ENCODE measurements at places on chromosomes 3 and 15.
A peak's percentile ranks its signal among the peaks of the same experiment; 100 is the strongest.

GRCh38 chr15:37877851-37878741 is 56.3 kb upstream of the TMCO5A start:
- no peak for DNase-seq

GRCh38 chr15:32098033-32098432 is 67.7 kb downstream of the CHRNA7 start:
- DNase-seq = no peak

GRCh38 chr3:63727233-63727632 is 74.8 kb downstream of the SNTN start:
- DNase-seq = no peak

DNA sequence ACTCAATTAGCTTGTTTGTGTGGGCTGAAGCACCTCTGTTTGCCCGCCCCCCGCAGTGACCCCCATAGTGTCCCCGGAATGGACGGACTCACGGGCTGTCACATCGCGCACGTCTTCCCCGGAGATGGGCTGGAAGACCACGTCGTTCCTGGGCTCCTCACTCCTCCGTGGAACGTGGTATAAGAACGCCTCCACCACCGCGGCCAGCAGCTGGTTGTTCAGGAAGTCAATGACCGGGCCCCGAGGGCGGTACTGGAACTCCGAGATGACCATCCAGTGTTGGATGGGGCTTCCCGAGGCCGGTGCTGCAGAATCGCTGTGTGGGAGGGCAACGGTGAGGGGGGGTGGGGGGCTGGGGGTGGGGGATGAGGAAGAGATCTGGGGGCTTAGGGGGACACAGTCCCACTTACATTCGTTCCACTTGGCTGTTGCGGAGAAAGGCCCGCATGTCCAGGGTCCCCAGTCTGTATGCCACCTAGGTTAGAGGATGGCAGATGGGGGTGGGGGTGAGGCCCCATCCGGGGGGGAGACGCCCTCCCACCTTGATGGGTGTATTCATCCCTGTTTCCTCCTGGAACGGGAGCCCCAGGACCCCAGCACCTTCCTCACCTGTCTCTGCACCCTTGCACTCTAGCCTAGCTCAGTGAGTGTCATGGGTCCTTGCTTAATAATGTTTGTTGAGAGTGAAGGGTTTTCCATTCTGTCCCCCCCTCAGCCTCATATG is 30.2 kb downstream of the MUC20 start:
- DNase-seq = no peak

- no peak for DNase-seq
Measured at GRCh38 chr3:68121287-68121686, 466.9 kb upstream of the SUCLG2 start.

DNA sequence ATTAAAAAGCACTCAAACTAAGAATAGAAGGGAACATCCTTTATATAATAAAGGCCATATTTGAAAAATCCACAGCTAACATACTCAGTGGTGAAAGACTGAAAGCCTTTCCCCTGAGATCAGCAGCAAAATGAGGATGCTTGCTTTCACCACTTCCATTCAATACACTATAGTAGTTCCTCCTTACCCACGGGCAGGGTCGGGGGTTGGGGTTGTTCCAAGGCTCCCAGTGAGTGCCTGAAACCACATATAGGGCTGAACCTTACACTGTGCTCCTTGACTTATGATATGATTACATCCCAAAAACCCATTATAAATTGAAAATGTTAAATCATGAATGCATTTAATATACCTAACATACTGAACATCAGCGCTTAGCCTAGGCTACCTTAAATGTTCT is 37.7 kb downstream of the ALDH1L1 start:
- DNase-seq = no peak

GRCh38 chr3:4838621-4839022 is 140.6 kb upstream of the BHLHE40 start:
- no peak for DNase-seq

DNA sequence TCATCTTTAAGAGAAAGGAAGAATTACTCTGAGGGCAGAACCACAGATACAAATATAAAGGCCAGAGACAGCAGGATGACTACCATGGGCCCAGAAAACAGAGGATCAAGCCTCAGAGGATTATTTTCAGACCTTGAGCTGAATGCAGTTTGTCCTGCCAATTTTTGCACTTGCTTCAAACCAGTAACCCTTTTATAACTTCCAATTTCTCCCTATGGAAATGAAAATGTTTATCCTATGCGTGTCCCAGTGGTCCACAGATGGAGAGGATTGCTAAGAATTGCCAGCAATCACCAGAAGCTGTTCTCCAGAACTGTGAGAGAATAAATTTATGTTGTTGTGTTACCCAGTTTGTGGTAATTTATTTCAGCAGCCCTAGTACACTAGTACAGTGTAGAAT is 26.4 kb upstream of the MME start:
- no peak for DNase-seq

- DNase-seq = peak; percentile 42
Measured at GRCh38 chr3:187989575-187990153, 164.3 kb upstream of the LPP start.

- DNase-seq = no peak
Measured at GRCh38 chr15:95559875-95560394, 770.6 kb upstream of the NR2F2 start.

DNA sequence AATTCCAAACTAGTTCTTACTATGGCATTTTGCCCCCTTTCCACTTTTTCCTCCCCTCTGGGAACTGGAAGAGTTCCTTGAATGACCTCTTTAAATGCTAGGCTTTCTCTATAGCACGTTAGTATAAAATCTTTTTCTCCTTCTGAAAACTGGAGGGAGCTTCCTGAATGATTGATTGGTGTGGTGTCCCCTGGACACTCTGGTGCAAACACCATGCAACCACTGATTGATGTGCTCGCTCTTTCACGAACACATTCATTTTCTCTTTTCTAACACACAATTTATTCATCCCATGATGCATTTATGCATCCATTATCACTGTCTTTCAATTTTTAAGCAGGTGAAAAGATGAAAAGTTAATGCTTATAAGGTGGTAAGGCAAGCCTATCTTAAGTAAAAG is 159.1 kb upstream of the NANOGP8 start:
- DNase-seq = no peak

- DNase-seq = no peak
Measured at GRCh38 chr3:189340680-189341460, 169.1 kb downstream of the TPRG1 start.

GRCh38 chr15:74328331-74329056 is 39.0 kb downstream of the CYP11A1 start:
- no peak for DNase-seq

- DNase-seq = no peak
Measured at GRCh38 chr15:95295896-95296625, 1034.4 kb upstream of the NR2F2 start.

DNA sequence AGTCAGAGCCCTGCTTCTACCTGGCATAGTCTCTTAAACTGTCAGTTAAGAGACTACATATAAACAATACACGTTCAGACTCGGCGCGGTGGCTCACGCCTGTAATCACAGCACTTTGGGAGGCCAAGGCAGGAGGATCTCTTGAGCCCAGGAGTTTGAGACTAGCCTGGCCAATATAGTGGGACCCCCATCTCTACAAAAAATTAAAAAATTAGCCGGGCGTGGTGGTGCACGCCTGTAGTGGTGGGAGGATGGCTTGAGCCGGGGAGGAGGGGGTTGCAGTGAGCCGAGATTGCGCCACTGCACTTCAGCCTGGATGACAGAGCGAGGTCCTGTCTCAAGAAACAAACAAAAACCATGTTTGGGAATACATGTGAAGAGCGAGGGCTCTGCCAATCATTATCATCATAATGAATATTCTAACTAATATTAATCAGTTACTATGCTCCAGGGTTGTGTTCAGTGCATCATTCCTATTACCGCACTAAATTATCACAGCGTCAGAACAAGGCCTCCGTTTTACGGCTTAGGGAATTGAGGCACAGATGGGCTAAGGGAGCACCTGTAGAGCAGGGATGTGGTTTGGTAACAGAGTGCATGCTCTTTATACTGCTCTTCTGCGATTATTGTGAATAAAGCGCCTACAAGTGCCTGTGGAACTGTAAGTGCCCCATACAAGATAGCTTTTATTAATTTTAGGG is 844 bp upstream of the UQCC5 start:
- no peak for DNase-seq
